ENCODE measurements at places on chromosomes 2 and 18.

- no peak for DNase-seq
Observed at GRCh38 chr2:141271346-141271745, 859.5 kb downstream of the LRP1B start.

GRCh38 chr2:226540204-226540994, 259.2 kb downstream of the IRS1 start:
- DNase-seq = no peak

- DNase-seq = peak; percentile 57
Observed at GRCh38 chr18:11368020-11368419, 218.7 kb upstream of the PIEZO2 start.

- DNase-seq = no peak
Observed at GRCh38 chr2:62140426-62141141, 55.3 kb upstream of the B3GNT2 start.

- no peak for DNase-seq
Observed at GRCh38 chr2:105910497-105911238, 166.0 kb downstream of the NCK2 start.

DNA sequence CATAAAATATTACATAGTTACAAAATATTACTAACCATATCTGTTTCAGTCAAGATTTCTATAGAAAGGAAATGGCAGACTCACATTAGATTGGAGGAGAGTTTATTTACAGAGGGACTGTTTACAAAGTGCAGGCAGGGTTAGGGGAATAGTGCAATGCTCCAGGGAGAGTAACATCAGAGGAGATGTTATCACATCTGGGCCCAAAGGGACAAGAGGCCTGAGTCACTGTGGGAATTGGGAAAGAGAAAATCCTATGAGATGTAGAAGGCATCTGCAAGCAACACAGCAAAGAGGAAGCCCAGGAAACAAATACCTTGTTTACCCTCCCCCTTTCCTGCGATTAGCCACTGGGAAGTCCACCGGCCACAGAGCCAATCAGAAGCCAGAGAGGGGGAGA, 227.3 kb upstream of the TANK start:
- DNase-seq = no peak

- DNase-seq = peak; percentile 75
Observed at GRCh38 chr2:147082850-147083522, 761.8 kb upstream of the ACVR2A start.

- DNase-seq = no peak
Observed at GRCh38 chr2:170166735-170167134, 11.2 kb upstream of the MYO3B start.

DNA sequence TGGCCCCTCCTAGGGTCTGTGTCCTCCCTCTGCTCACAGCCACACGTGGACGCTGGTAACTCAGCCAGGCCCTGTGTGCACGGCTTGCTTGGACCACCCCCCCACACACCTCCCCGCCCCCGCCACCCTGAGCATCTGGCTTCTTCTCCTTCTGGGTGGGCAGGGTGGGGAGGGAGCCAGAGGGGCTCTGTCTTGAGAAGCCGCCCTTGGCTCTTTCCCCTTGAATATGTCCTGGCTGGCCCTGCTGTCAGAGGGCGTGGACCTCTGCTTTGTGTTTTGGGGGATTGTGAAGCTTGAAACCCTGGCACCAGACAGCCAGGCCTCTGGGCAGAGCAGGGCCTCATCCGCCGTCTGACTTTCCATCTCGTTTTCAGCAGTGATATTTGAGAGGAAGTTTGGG, 72.1 kb downstream of the GLI2 start:
- no peak for DNase-seq

GRCh38 chr2:134782792-134783191, 55.6 kb upstream of the ACMSD start:
- peak; percentile 68 for DNase-seq

GRCh38 chr2:236767941-236768340, 198.3 kb downstream of the ACKR3 start:
- peak; percentile 92 for DNase-seq

DNA sequence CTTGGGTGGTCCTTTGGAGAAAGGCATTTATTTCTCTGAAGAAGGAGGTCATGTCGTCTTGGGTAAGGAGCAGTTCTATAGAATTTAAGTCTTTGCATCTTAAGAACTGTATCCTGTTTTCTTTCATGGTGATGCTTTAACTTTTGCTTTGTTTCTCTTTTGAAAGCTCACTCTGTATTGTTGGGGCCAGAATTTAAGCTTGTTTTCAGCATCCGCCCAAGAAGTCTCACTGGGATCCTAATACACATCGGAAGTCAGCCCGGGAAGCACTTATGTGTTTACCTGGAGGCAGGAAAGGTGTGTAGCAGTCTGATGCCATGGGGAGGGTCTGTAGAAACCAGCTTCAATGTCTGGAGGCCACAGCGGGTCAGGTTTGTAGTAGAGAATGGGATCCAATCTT, 64.7 kb upstream of the TTC39C start:
- no peak for DNase-seq

- peak; percentile 47 for DNase-seq
Observed at GRCh38 chr2:178306352-178307073, 112.2 kb downstream of the OSBPL6 start.

DNA sequence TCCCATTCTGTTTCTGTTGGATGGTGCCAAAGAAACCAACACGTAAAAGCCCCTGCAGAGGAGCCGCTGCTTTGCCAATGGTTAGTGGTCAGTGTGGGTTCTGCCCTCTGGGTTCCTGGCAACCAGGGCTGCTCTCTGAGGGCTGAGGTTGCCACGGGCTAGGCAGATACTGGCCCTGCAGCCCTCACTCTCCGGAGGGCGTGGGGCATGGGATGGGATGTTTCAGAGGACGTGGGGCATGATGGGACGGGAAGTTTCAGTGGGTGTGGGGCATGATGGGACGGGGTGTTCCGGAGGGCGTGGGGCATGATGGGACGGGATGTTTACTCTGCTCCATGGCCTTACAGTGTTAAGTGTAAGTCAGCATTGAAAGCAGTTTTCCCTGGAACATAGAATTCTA, 34.2 kb downstream of the ADI1 start:
- DNase-seq = no peak

Data from suppressor macrophage (primary cell).